ENCODE measurements at places on chromosomes 4 and X. TPM values are rescaled to one million over a fixed set of nuclear protein-coding genes. Genes with fewer than 3 reads are reported as not detected.

ODAPH gene
- not detected for total RNA-seq

ARHGEF38 gene
- total RNA-seq = not detected

- DNase-seq = no peak
These were observed 1.3 kb upstream of the EOLA2 start for GRCh38 chrX:149939655-149939904.

GRCh38 chr4:123380728-123381716 is 15.6 kb upstream of the SPRY1 start:
- DNase-seq = no peak

- no peak for DNase-seq
These were observed 24.8 kb downstream of the CYTL1 start for GRCh38 chr4:4994312-4995097.

- DNase-seq = peak; percentile 48
These were observed 11.2 kb downstream of the MEPE start for GRCh38 chr4:87843936-87844335.

TMEM35A gene
- total RNA-seq = not detected

DNA sequence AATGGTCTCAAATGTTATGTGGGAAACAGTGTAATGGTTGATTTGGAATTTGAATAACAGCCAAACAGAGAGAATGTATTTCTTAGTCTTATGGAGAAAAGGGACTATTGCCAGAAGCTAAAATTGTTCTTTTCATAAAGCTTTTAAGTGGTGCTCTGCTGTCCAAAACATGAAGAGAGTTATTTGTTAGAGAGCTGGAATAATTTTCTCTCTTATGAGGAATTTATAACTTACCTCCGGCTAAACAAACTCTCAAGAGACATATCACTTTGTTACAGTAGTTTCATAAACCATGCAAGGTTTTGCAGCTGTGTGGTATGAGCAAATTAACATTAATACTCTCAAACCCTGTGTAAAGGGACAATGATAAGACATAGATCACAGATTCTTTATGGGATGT is 28.6 kb downstream of the SULT1B1 start:
- DNase-seq = no peak

NDNF gene
- not detected for total RNA-seq

GRCh38 chrX:38402118-38402517 is 49.7 kb downstream of the OTC start:
- DNase-seq = no peak

DNA sequence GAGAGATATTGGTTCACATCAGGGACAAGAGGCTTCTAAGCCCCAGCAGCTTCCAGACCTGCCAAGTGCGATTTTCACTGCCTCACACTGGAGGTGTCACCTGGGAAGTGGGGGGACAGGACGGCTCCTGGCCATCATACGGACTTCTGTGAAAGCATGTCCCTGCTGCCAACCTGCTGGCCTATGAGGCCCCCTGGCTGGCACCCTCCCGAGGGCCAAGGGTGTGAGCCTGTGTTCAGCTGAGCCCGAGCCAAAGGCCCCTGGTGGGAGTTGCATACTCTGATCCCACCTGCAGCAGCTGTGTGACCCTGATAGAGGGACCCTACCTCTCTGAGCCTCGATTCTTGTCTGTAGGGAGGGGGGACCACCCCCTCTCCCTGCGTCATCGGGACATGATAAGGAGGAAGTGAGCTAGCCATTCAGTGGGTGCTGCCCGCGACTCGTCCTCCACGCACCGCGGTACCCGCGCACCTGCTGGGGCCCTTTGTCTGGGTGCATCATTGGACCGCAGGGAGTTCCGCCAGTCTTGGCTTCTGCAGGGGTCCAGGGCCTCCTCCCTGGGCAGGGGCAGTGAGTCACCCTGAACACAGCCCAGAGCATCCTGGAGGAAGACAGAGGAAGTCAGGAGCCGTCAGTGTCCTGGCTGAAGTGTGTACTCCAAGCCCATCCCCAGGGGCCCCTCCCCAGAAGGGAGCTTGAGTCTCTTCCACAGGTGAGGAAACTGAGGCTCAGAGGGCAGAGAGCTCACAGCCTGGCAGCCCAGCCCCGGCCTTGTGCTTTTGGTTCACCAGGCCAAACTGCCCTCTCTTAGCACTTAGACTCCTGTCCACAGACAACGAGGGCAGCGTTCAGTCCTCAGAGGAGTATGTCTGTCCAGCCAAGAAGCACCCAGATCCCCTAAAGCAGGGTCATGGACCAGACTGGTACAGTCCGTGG is 24.1 kb downstream of the C4orf50 start:
- no peak for DNase-seq

COL4A6 gene
- under 0.01 TPM for total RNA-seq

GRCh38 chr4:46820154-46820553 is 88.9 kb downstream of the COX7B2 start:
- no peak for DNase-seq

DNA sequence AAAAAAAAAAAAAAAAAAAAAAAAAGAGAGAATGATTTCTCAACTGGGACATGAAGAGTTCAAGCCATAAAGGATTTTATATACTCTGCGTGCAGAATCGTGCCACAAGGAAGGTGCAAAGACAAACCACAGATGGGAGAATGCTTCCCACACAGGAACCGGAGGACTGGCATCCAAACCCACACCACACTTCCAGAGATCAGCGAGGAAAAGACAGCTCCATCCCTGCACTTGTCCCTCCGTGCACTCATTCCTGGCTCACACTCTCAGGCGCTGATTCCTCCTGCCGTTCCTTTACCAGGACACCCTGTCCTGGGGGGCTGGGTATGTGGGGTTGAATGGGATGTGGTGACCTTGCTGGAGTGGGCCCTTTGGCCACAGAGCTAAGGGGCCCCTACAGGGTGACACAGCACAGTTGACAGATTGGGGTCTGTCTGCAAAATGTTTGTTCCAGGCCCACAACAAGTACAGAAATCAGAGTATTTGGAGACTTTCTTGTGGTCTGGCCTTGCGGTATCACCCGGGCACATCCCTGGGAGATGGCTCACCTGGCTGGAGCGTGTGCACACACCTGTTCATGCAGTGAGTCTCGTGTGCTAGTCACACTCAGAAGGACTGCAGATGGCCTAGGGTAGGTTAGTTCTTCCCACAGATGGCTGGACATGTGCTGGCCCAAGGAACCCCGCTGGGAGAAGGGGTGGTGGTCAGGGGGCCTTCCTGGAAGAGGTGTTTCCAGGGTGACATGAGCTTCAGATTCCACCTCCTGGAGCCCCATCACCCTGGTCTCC is 55.4 kb upstream of the GPR78 start:
- DNase-seq = no peak

HGFAC gene
- total RNA-seq = not detected

GRCh38 chr4:12583275-12583674 is 900.9 kb downstream of the RAB28 start:
- DNase-seq = no peak

SSX7 gene
- total RNA-seq = not detected

DNA sequence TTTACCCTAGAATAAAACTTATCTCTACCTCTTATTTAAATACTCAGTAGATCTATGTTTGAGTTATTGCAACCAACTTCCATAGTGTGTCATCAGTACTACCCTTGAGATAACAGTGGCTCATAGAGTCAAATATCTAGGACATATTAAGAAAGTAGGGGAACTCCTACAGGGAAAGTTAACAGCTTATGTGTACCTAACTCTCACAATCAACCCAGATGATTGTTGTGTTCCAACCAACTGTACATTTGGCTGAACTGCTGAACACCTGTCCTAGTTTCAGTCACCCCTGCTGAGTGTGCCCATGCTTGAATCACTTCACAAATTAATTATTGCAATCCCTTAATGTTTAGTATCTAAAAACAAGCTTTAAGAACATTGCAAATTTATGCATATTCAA is 244.2 kb upstream of the GRID2 start:
- DNase-seq = no peak

TBC1D25 gene
- total RNA-seq = 24.1 TPM

RRH gene
- not detected for total RNA-seq

DNA sequence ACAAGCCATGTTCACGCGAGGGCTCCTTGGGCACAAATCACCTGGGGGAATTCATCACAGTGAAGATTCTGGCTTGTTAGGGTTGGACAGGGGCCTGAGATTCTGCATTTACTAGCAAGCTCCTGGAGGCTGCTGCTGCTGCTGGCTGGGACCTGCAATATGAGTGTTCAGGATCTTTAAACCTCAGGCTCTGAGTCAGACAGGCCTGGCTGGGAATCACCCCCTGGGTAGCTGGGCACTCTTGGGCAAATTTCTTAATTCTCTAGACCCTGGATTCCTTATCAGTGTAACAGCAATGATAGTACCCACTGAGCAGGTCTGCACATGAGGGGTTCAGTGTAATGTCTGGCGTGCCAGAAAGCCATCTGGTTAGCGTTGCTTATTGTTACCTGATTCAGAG is 101.5 kb downstream of the DHX15 start:
- DNase-seq = no peak

SPANXA1 gene
- not detected for total RNA-seq

- DNase-seq = no peak
These were observed 7.3 kb downstream of the SUV39H1 start for GRCh38 chrX:48703642-48704481.

- peak; percentile 89 for DNase-seq
These were observed 164.9 kb downstream of the MAML3 start for GRCh38 chr4:139988863-139989765.

- DNase-seq = no peak
These were observed 80.9 kb upstream of the PLAC1 start for GRCh38 chrX:134738986-134739740.

ZAR1 gene
- not detected for total RNA-seq

- no peak for DNase-seq
These were observed 16.0 kb downstream of the GSPT2 start for GRCh38 chrX:51759055-51759839.

HTN1 gene
- not detected for total RNA-seq

- no peak for DNase-seq
These were observed 1234.2 kb downstream of the FAM133A start for GRCh38 chrX:94908171-94908570.

GRCh38 chr4:127856813-127857447 is 23.8 kb upstream of the PLK4 start:
- DNase-seq = no peak

DNA sequence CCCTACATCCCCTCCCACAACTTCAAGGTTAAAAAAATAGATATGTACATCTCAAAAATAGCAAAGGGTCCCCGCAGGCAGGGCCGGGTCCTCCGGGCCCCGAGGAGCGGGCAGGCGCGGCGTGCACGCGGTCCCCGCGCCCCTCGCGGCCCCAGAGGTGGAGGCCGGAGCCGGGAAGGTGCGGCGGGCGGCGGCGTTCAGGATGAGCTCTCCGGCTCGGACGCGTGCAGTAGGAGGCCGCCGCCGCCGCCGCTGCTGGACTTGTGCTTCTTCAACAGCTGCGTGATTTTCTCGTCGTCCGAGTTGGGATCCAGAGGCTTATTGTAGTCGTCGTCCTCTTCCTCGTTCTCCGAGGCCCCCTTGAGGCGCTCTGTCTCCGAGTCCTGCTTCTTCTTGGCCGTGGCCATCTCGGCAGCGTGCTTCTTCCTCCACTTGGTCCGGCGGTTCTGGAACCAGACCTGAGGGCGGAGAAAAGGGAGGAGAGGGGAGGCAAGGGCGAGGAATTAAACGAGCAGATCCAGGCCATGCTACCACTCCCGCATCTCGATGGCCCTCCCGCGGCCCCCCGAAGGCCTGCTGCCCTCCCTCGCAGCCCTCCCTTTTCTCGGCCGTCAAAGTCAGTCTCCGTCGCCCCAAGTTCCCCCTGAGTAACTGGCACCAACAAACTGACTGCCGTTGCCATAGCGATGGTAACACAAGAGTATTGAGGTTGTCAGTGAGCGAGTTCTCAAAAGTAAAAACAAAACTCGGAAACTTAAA is 5.8 kb downstream of the NKX6-1 start:
- no peak for DNase-seq

DNA sequence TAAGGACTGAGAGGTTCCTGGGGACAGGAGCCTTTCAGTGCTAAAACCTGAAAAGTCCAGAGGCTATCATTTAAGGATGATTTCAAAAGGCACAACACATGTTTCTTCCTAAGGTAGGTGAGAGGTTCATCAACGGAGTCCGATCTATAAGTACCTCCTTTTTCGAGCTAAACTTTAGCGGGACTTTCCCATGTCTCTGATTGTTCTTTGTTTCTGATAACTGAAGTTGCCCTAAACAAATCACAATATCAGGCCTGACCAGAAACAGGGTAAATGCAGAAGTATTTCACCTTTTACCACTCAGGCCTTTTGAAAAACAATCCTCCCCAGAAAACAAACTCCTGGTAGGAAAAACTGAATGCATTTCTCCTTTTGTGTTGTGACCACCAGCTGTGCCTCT is 17.6 kb downstream of the PIR start:
- no peak for DNase-seq

DNA sequence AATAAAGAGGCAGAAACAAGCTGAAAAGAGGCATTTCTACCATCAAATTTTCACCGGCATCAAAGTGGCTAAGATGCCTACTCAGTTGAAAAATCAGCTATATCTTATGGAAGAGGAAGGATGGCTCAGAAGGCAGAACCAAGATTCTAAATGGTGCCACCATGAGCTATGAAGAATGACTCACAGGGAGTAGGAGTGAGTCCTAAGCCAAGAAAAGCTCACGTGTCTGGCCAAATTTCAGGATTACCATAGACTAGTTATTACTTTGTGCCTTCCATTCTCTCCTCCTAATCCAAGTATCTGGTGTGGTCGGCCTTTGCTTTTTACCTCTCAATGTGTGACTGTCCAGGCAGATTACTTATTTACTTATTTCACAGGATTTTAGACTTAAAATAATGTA is 54.8 kb downstream of the BMP3 start:
- DNase-seq = no peak

SYTL5 gene
- total RNA-seq = 0.22 TPM

- DNase-seq = no peak
These were observed 50.8 kb downstream of the ANAPC10 start for GRCh38 chr4:145047151-145047550.

DNA sequence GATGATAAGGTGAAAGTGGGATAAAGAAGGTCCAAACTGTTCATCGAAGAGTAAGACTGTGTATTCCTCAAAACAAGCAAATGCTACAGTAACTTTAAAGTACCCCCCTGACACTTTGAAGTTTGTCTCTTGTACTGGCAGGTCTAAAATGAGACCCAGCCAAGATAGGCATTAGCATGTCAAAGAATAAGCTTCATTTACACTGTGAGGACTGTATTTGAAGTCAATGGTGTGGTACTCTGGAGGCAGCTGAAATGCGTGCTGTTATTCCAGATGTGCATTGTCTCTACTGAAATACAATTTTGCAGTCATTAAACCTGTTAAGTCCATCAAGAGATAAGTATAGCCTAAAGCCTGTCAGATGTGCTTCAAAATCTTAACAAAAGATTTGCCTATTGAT is 288.9 kb upstream of the TECRL start:
- DNase-seq = no peak

DNA sequence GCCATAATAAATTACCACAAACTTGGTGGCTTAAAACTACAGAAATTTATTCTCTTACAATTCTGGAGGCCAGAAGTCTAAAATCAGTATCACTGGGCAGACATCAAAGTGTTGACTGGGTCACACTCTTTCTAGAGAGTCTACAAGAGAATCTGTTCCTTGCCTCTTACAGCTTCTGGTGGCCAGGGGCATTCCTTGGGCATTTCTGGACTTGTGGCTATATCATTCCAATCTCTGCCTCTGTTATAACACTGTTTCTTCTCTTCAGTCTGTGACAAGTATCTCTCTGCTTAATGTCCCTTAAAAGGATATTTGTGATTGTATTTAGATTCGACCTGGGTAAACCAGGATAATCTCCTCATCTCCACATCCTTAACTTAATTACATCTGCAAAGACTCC is 207.3 kb upstream of the DCAF8L1 start:
- no peak for DNase-seq

RNF4 gene
- total RNA-seq = 59.8 TPM

GRCh38 chr4:52979020-52979419 is 116.9 kb downstream of the RASL11B start:
- no peak for DNase-seq

CT47B1 gene
- not detected for total RNA-seq

All from SJSA1 (cell line).